Fibroblast of upper back skin (primary cell): ENCODE measurements at places on chromosomes 12 and 14.

DNA sequence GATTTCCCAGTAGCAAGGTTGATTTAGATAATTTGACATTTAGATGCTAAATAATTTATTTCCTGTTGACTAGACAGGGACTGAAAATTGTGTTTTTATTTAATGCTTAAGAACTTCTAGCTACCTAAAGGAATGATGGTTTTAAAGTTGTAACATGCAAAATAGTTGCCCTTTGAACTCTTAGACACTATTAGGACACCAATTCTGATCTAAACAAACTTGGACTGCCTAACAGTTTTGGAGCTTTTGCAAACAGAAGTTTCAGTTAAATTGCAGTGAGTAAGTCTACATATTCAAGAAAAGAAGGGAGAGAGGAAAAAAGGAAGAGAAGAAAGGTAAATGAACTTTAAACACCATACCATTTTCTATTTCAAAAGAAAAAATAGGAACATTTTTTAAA lies 189.3 kb upstream of the GARIN2 start:
- DNase-seq, result no peak

GRCh38 chr14:34365309-34365915 lies 96.6 kb downstream of the SPTSSA start:
- DNase-seq, result no peak

DNA sequence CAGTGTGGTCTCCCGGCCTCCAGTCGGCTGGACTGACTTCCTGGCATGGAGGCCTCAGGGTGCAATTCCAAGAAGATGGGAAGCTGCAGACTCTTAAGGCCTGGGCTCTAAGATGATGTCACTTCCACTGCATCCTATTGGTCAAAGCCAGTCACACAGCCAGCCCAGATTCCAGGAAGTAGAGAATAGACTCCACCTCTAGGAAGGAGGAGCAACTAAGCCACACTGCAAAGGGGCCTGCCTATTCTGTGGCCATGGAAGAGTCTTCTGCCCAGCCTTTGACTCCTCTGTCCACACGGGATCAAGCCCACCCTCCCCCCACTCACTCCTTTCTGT lies 103.9 kb upstream of the RFLNA start:
- DNase-seq, result no peak

DNA sequence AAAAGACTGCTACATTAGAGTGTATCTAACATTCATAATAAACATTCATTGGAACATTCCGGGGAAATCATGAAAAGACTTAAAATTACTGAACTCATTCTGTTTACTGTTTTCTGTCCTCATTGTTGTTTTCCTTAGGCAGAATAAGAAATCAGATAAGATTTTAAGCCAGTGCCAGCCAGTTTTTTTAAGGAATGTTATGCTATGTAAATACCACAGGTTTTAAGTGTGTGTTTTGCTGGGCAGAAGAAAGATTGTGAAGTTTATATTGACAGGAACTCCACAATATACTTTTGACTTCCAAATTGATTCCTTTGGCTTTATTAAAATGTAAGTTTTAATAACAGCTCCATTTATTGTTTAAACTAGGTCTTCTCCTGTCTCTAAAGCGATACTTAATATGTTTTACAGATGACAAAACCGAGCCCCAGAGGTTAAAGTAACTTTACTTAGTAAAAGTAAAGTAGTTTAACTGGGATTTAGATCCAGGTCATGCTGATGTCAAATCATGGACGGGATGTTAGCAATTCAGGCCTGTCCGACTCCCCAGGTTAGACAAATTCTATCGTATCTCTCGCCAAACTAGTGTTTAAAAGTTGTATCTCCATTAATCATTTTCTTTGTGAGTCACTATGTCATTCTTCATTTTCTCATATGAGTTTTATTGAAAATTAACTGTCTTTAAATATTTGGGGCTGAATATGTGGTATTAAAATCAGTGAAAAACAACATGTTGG lies 1.7 kb downstream of the LARP4 start:
- DNase-seq, result no peak

DNA sequence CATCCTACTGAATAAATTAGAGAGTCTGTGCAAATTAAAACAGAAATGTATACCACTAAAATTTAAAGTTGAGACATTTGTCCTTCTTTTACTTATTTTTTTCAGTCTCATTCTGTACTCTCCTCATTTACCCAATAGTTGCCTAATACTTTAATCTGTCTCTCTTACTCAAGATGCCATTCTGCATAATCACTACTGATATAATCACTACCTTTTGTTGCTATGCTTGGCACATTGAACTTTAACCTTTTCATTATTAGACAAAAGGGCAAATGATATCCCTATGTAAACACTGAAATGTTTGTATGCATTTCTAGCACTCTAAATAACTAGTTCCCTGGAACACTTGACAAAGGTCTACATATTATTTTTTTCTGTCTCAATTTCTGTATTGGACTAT lies 1108.3 kb upstream of the FLRT2 start:
- DNase-seq, result no peak

DNA sequence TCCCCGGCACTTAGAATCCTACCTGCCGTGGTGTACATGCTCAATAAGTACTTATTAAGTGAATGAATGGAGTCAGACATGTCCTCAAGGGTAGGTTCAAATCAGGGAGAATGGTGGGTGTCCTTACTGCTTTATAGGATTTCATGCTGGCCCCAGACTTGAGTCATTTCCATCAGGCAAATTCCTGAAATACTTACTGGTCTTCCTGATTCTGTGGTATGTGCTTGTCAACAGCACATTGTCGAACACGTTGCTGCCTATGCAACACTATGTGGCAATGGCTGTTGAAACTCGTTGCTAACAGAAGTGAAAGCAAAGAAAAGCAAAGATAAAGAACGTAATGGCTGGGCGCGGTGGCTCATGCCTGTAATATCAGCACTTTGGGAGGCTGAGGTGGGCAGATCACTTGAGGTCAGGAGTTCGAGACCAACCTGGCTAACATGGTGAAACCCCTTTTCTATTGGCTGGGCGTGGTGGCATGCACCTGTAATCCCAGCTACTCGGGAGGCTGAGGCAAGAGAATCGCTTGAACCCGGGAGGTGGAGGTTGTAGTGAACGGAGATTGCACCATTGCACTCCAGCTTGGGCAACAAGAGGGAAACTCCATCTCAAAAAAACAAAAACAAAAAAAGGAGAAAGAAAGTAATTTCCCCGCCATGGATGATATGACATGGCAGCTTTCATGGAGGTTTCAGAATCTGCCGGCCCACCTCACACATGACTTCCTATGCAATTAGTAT lies 214.9 kb downstream of the ZFP36L1 start:
- DNase-seq, result peak; percentile 98

- no peak for DNase-seq
Observed at GRCh38 chr12:93808169-93808899, 131.2 kb downstream of the CRADD start.

DNA sequence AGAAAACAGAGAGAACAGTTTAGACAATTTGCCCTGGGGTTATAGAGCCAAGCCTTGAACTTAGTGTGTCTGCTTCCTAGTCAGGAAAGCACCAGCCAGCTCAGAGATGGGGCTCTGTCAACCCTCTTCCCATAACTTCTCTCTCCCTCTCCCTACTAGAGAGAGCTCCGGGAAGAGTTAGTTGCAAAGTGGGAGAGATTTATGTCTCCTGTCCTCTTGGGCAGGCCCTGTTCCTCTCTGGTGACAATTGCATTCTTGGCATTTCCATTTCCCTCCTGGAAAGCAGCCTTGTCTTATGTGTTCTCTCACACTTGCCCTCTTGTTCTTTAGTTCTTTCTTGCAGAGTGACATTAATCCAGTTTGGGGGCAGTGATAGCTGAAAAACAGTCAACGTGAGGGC lies 42.1 kb upstream of the TUNAR start:
- DNase-seq, result no peak

- DNase-seq, result no peak
Observed at GRCh38 chr12:106722837-106723236, 51.6 kb upstream of the RIC8B start.

GRCh38 chr14:95770777-95771176 lies 56.9 kb upstream of the TCL1A start:
- DNase-seq, result no peak

- DNase-seq, result no peak
Observed at GRCh38 chr12:54565310-54565985, 16.0 kb downstream of the PDE1B start.

DNA sequence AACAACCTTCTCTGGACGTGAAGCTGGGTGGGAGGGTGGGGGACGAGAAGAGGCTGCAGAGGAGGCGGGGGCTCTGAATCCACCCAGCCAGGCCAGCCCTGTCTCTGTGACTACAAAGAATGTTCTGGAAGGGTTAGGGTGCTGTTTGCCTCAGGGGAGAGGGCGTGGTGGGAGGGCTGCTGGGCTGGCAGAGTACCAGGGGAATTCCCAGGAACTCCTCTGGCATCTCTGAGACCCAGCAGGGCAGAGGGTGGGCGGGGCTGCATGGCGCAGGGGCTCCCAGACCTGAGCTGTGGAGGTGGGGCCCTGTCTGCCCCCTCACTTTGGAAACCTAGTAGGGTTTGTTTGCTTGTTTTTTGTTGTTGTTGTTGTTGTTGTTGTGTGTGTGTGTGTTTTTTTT lies 45.5 kb upstream of the FZD10 start:
- DNase-seq, result no peak

- DNase-seq, result no peak
Observed at GRCh38 chr14:105466531-105467248, 7.9 kb upstream of the CRIP2 start.

DNA sequence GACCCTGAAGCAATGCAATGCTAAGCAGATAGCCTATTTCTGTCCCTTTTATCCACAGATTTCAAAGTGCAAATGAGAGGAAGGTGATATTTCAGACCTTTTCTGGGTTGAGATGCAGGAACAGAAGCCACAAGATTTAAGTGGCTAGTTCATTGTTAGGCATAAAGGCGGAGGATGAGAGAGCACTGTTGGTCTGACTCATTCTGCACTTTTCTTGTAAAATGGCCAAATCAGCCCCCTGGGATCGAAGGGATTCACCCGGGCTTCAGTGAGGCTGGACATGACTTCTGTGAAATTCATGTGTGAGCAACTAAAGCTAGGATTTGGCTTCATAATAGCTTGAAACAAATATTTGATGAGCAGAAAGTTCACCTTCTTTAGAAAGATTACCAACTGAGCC lies 101.9 kb upstream of the OVCH1 start:
- DNase-seq, result peak; percentile 64

GRCh38 chr14:45553981-45554380 lies 301.0 kb upstream of the MIS18BP1 start:
- no peak for DNase-seq

DNA sequence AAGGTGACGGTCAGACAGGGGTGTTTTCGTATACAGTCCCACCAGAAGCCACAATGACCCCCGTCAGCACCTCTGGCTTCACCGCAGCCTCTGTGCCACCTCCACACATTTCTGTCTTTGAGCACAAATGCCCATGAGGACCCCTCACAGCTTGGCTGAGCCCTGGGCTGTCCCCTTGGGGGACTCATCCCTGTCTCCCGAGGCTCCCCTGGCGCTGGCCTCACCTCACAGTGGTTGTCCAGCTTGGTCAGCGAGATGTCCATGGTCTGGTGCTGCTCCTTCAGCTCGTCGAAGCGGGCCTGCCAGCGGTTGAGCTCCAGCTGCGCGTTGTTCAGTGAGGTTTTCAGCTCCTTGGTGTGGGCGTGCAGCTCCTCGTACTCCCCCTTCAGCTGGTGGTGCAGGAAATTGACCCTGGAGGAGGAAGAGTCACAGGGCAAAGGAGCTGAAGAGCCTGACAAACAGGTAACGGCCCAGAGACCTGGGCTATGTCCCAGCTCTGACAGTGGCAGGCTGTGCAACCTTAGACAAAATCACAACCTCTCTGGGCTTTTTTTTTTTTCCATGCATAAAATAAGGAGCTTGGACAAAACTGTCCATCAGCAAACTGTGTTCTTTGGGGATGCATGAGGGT lies 52.7 kb upstream of the GPR68 start:
- DNase-seq, result no peak

DNA sequence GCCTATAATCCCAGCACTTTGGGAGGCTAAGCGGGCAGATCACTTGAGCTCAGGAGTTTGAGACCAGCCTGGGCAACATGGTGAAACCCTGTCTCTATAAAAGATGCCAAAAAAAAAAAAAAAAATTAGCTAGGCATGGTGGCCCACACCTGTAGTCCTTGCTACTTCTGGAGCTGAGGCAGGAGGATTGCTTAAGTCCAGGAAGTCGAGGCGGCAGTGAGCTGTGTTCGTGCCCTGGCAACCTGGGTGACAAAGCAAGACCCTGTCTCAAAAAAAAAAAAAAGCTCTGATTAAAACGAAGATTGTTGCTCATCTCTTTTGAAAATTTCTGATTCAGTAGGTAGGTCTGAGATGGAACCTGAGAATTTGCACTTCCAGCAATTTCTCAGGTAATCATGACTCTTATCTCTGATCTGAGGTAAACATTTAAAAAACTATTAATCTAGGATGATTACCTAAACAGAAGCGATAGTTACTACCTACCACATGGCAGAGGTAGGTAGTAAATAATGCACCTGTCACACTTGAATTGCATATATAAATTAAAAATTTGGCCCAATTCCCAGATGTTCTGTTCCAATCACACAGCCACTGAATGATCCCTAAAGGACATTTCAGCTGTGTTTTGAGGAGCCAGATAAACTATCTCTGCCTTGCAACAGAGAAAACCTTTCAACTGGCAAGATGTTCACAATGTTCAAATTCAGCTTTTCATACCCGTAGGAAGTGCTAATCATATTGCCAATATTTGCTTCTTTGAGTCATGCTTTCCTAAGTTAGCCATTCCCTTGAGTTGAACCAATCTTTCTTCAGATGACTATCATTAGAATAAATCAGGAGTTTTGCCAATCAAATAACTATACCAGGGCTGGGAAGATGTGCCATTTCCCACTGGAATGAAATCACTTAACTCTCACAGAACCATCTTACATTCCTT lies 4.2 kb upstream of the TEP1 start:
- no peak for DNase-seq

GRCh38 chr12:23055004-23055403 lies 430.0 kb downstream of the ETNK1 start:
- peak; percentile 12 for DNase-seq

- DNase-seq, result no peak
Observed at GRCh38 chr12:48029491-48030172, 25.4 kb upstream of the COL2A1 start.

GRCh38 chr12:55729819-55730818 lies 1.3 kb upstream of the CD63 start:
- DNase-seq, result peak; percentile 58
